ENCODE measurements at places on chromosomes 4 and X.
A peak's percentile ranks its signal among the peaks of the same experiment; 100 is the strongest.

GRCh38 chrX:51292421-51292820 lies 40.2 kb upstream of the NUDT10 start:
- H3K4me3 ChIP-seq = no peak overlapping the region
- H3K4me1 ChIP-seq = no peaks in the 10 kb centered on the region
- no peak for DNase-seq
- H3K27ac ChIP-seq = no peak overlapping the region

GRCh38 chr4:138696058-138696457 lies 319.5 kb upstream of the NOCT start:
- H3K4me1 ChIP-seq = no peaks in the 10 kb centered on the region
- H3K27me3 ChIP-seq = peaks cover 4% of the 10 kb centered on the region
- H3K36me3 ChIP-seq = no peaks in the 10 kb centered on the region
- H3K27ac ChIP-seq = no peak overlapping the region

- no peaks in the 10 kb centered on the region for H3K36me3 ChIP-seq
- no peak for DNase-seq
- no peak overlapping the region for H3K27ac ChIP-seq
- H3K27me3 ChIP-seq = no peaks in the 10 kb centered on the region
Measured at GRCh38 chr4:33626221-33626620, 2618.1 kb downstream of the ARAP2 start.

DNA sequence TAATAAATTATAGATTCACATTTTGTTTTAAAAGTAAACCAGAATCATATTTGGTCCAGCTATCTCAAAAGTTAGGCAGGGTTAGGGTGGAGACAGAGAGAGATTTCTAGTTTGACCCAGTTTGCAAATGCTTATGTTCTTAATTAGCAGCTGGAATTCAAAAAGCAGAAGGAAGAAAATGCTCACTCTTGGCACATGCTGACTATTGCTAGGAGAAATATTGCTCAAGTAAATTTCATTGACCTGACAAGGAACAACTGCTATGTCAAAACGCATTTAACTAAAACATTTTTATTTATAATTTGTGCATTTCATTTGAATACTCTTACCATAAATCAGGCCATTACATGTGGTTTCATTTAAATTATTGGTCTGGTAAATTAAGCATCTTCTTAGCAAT lies 131.8 kb downstream of the GLRA3 start:
- H3K36me3 ChIP-seq = no peaks in the 10 kb centered on the region
- no peak overlapping the region for H3K4me3 ChIP-seq
- DNase-seq = no peak
- no peak overlapping the region for H3K27ac ChIP-seq

DNA sequence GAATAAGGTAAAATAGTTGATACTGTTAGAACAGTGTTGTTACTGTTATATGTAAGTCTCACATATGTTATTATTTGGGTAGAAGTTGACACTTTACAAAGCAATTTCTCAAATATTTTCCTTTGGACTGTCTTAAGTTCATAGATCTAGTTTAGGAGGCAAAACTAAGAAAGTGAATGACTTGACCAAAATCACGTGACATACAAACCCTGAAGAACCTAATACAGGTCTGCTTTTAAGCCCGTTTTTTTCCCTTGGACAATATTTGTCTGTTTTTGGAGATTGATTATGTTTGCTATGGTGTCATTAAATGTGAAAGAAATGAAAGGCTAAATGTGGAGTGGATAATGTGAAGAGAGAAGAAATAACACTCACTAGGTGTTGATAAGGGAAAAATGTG lies 644.9 kb upstream of the PITX2 start:
- no peak overlapping the region for H3K4me3 ChIP-seq
- H3K27ac ChIP-seq = no peak overlapping the region
- peaks cover 25% of the 10 kb centered on the region for H3K4me1 ChIP-seq
- H3K27me3 ChIP-seq = no peaks in the 10 kb centered on the region
- H3K36me3 ChIP-seq = no peaks in the 10 kb centered on the region

DNA sequence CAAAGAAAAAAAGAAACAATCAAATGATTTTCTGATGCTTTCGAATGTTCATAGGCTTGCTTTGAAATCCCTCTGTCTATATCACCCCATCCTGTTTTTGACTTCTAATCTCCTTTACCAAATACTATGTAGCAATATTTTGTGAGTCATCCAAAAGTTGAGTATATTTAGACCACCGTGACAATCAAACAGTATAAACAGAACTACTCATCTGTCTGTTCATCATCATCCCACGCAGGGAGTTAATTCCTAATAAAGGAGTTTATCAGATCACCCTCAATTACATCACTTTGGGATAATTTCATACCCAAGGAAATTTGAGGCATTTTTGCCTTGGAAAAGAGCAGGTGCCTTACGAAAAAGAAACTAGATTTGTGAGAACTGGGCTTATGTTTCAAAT lies 212.9 kb downstream of the CBR4 start:
- DNase-seq = peak; percentile 72
- no peaks in the 10 kb centered on the region for H3K27me3 ChIP-seq
- no peak overlapping the region for H3K4me3 ChIP-seq

DNA sequence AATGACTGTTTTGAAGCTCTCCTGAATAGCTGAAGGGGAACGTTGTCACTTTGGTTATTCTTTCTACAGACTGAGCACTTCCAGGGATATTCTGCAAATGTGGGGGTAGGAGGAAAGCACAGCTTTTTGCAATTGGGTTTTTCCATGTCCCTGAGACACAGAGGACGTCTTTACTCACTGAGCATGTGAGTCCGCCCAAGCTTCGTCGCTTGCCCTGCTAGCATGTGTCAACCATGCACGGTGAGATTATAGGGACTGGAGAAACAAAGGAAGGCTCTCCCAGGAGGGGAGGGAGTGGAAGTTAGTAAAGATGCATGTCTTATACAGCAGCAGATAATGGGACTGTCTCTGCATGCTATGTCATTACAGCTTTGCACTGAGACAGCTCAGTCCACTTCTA lies 111.5 kb upstream of the SFRP2 start:
- no peak for DNase-seq
- no peak overlapping the region for H3K27ac ChIP-seq
- H3K27me3 ChIP-seq = no peaks in the 10 kb centered on the region
- H3K4me1 ChIP-seq = no peaks in the 10 kb centered on the region

Data from endothelial cell of umbilical vein (primary cell).